Iris pigment epithelial cell (primary cell): ENCODE measurements at places on chromosomes 3 and 15.
A peak's percentile ranks its signal among the peaks of the same experiment; 100 is the strongest.

DNA sequence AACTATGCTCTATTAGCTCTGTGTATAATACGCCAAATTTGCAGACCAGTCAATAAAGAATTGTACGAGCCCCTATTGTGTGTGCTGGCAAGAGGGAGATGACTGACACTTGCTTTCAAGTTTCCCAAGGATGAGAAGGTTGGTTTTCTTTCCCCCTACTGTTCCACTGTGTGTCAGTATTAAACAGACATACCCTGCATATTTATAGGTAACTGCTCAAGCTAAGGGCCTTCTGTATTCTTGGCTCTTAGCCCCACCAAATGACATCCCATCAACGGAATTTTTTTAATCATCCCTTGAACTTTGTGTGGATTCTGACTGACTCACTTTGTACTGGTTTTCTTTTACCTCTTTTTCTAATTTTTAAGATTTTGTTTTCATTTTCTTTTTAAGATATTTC lies 60.6 kb upstream of the GYG1 start:
- peak; percentile 90 for DNase-seq

- peak; percentile 89 for DNase-seq
These were observed 4.2 kb upstream of the WNT5A start for GRCh38 chr3:55491296-55491816.

DNA sequence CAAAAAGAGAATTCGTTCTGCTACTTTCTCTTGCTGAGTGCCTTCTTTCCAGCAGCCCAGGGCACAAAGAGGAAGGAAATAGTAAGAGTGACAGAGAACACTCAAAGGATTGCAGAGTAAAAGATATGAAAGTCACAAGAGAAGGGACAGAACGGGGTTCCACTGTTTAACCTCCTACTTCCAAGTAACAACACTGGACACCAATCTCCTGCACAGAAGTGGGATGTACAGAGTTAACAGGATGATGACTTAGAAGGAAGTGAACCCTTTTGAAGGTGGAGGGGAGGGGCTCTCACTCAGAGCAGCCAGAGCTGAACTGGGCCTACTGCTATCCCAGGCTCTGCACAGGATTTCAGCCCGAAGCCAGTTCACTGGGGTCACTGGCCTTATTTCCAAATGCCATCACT lies 130.1 kb upstream of the PRICKLE2 start:
- DNase-seq, result peak; percentile 76

- no peak for DNase-seq
These were observed 52.6 kb downstream of the POMGNT2 start for GRCh38 chr3:43053291-43053690.

DNA sequence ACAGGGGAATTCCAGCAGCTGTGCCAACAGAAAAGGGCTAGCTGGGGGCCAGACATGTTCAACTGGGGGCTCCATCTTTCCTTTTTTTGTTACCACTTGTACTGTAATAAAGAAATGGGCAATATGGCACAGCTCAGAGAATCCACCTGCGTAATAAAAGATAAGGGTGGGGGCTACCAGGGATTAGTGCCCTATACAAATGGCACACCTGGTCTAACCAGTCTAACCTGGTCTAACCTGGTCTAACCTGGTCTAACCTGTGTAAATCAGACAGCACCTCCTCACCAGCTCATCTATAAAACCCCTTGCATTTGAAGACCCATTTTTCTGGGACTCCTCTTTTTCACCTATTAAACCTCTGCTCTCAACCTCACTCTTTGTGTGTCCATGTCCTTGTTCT lies 26.2 kb upstream of the CLDN16 start:
- no peak for DNase-seq

DNA sequence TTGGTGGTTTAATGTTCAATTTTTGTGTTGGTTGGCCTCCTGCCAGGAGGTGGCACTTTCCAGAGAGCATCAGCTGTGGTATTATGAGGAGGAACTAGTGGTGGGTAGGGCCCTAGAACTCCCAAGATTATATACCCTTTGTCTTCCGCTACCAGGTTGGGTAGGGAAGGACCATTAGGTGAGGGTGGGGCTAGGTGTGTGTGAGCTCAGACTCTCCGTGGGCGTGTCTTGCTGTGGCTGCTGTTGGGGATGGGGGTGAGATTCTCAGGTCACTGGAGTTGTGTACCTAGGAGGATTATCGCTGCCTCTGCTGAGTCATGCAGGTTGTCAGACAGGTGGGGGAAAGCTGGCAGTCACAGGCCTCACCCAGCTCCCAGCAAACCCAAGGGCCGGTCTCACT lies 187.1 kb downstream of the DPH6 start:
- DNase-seq, result no peak

GRCh38 chr3:185807445-185808068 lies 17.3 kb downstream of the IGF2BP2 start:
- peak; percentile 92 for DNase-seq

DNA sequence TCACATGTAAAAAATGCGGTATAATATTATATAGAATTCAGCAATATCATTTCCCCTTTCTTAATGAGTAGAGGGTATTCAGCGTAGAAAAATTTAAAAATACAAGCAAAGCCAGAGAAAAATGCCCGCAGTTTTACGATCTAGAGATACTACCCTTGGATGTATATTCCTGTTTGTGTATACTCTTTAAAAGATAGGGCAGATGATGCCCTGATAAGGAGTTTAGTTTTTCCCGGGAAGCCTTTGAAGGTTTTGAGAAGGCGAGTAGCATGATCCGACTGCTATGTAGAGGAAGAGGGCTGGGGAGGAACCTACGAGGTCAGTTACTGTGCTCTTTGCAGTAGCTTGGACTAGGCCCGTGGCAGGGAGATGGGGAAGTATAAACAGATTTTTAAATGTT lies 1.2 kb downstream of the YEATS2 start:
- peak; percentile 41 for DNase-seq

- DNase-seq, result no peak
These were observed 89.3 kb upstream of the DGKG start for GRCh38 chr3:186451371-186451770.

- no peak for DNase-seq
These were observed 103.3 kb downstream of the ATG7 start for GRCh38 chr3:11375333-11376088.

DNA sequence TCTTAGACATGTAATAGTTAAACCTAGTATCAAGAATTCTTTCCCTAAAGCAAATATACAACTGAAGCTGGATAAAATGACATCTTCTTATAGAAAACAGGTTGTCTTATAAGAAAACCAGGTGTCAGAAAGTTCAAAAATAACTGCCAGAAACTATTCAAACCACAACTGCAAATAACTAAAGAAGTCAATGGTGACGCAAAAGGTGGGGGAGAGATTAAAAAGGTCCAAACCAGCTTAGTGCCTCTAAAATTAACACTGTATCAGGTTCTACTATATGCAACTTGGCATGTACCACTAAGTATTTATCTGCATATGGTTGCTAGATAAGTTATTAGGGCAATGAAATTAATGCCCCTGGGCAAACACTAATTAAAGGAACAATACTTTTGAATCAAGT lies 136.8 kb downstream of the TBL1XR1 start:
- no peak for DNase-seq

- no peak for DNase-seq
These were observed 6.2 kb downstream of the RAB8B start for GRCh38 chr15:63195569-63196015.

DNA sequence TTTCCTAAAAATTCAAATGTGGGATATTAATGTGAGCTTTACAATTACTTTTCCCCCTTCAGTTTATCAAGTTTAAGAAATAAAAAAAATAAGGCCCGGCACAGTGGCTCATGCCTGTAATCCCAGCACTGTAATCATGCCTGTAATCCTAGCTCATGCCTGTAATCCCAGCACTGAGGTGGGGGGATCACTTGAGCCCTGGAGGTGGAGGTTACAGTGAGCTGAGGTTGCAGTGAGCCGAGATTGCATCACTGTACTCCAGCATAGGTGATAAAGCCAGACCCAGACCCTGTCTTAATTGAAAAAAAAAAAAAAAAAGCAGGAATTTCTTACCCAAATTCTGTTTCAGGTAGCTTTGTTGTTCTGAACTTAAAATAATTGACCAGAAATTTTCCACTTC lies 17.9 kb downstream of the ATP6V1A start:
- DNase-seq, result no peak

DNA sequence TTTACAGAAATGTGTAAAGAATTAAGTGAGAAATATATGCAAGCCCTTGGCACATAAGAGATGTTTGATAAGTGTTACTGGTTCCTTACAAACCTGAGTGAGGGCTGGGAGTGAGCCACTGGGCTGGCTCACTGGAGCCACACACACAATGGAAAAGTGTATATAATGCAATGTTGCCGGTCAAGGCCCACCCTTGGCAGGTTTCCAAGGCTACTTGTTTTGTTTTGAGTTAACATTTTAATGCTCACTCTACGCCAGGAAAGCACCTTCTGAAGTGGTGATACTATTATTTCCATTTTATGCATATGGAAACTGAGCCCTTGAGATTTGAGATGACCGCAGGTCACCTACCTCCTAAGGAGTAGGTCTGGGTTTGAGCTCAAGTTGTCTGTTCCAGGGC lies 71.8 kb upstream of the FHIT start:
- DNase-seq, result no peak

DNA sequence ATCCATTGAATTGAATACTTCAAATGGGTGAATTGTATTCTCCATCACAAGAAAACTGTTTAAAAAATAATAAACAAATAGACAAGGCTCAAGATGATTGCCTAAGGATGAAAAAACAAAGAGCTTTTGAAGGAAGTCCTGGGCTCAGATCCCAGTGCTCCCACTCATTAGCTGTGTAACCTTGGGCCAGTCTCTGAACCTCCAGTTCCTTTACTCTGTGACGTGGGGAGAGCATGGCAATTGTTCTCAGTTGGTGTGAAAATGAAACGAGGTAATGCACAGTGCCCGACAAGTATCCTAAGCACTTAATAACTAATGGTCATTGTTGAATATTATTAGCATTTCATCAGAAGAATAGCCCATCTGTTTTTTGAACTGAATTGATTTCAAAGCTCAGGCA lies 40.7 kb downstream of the TNIK start:
- peak; percentile 31 for DNase-seq

DNA sequence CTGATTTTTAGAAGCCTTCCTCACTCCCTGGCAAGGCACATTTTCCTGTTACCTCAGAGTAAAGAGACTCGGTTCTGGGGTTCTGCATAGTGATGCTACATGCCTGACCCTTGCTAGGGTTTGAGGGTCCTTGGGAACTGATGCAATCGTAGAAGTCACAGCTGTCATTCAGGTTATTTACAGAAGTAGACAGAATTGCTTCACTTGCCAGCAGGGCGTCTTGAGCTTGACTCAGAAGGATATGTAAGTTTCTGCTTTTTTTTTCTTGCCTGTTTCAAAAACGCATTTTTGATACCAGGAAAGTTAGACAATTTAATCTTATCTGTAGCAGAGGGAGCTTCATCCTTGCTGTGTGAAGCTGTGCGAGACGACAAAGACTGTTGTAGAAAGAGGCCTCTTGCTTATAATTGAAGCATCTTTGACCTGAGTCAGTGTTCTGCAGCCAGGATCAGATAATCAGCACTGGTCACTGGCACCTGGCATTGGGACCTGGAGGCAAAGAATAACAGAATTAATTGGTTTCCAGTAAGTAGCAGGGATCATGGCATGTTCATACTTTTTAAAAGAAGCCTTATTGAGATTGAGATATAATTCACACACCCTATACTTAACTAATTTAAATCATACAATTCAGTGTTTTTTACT lies 24.8 kb downstream of the CACNA1D start:
- DNase-seq, result no peak

DNA sequence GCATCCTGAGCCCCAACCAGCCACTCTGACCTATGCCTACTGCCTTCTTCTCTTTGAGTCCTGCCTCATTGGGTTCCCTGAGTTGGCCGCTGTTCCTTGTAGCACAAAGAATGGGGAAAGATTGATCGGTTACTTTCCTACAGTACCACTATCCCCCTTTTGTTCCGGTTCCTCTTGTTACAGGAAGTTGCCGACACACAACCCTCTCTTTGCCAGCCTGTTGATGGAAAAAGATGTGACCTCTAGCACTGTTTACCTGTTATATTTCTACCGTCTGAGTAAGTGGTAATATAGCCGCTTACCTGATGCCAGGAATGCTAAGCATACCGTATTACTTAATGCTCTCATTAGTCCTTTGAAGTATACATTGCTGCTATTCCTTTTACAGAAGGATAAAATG lies 9.7 kb upstream of the AHSG start:
- DNase-seq, result no peak

DNA sequence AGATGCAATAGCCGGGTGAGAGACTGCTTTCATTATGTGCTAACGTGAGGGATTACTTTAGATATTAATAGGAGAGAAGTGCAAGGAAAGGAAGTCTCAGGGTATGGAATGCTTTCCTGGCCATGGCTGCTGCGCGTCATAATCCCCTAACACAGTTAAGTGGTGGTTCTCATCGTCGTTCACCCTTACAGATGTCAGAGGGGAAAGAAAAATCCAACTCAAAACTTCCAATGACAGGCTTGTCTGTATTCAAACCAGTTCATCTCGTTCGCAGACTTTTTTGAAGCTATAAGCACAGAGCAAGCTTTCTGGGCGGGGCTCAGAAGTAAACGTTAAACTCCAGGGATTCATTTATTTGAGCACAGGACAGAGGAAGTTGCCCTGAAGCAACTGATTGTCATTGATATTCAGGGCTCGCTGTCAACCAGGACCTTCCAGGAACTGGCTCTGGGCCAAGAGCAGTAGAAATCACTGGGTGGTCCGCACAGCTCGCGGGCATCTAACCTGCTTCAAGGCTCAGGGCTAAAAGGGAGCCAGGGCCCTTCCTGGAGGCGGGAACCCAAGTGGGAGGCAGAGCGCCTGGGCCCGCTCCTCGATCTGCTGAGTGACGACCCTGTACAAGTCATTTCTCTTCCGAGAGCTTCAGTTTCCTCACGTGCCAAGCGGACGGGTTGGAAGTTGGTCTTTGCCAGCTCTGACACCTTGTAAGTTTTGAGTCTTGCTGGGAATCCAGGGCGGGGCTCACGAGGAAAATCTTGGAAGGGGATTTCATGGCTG lies 1.1 kb upstream of the LPP start:
- peak; percentile 53 for DNase-seq

DNA sequence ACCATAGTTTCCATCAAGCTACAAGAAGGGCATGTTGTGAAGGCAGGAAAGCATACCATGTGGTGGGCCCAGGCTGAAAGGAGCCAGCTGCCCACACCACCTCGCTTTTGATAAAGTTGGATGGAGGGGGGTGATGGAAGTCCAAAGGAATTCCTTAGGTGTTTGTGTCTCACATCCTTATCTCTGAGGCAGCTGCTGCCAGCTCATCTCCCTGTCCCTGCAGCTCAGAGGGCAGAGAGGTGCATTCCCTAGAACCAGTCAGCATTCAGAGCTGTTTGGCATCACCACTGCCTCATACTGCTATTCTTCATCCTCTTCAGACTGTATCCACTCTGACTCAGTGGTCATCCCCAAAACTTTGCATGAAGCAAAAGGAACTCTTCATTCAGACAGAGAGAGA lies 141.5 kb upstream of the BFSP2 start:
- DNase-seq, result no peak

GRCh38 chr15:100867433-100867832 lies 12.2 kb upstream of the ALDH1A3 start:
- DNase-seq, result no peak

GRCh38 chr15:99414755-99415731 lies 150.7 kb upstream of the MEF2A start:
- DNase-seq, result no peak

GRCh38 chr3:29354894-29355293 lies 74.0 kb downstream of the RBMS3 start:
- no peak for DNase-seq

- no peak for DNase-seq
These were observed 24.6 kb downstream of the EEFSEC start for GRCh38 chr3:128177865-128178264.
